Esophagus mucosa (tissue), 1 donor: ENCODE measurements at places on chromosomes 12 and 14.

GRCh38 chr12:52848661-52849255 lies at the start of gene KRT78:
KRT78 (minus strand) TSS chr12:52848994; CDS start chr12:52848930, 64 bp downstream.
- peak; percentile 55 for ATAC-seq

- ATAC-seq = no peak
Measured at GRCh38 chr12:89721291-89721987, 12.8 kb upstream of the ATP2B1 start.

GRCh38 chr14:30295980-30296379 lies 263.0 kb upstream of the G2E3 start:
- no peak for ATAC-seq

GRCh38 chr12:120286768-120287490 lies 4.8 kb downstream of the RNU4-2 start:
- no peak for ATAC-seq

DNA sequence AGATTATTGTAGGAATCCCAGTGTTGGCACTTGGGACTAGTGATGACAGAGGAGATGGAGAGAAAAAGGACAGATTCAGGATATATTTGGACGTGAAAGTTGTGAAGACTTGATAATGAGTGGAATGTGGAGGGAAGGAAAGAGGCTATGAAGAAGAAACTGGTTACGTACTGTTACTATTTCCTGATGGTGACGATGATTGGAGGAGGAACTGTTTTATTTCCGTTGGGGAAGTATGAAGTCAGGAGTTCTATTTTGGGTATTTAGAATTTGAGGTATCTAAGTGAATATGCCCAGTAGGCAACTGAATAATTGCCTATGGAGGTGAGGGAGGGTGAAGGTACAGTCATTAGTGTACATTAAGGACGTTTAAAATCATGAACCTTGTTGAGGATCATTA lies 207.2 kb downstream of the TMTC2 start:
- no peak for ATAC-seq

DNA sequence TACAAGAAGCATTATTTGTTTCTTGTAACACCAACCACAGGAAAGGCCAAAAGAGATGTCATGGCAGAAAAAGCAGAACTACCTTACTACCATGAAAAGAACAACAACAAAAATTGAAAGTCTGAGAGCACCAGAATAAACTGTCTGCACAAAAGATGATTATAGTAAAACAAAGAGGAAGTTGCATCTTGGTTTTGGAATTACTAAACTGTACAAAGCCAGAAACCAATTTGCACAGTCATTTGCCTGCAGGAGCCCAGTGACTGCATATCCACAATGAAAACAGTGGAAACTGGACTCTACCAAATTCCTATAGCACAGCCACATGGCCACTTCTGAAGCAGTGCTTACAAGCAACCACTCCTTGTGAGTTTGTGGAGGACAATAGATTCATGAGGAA lies 276.2 kb downstream of the SSPN start:
- peak; percentile 59 for ATAC-seq

GRCh38 chr12:43501703-43502102 lies 50.3 kb downstream of the ADAMTS20 start:
- ATAC-seq = no peak

DNA sequence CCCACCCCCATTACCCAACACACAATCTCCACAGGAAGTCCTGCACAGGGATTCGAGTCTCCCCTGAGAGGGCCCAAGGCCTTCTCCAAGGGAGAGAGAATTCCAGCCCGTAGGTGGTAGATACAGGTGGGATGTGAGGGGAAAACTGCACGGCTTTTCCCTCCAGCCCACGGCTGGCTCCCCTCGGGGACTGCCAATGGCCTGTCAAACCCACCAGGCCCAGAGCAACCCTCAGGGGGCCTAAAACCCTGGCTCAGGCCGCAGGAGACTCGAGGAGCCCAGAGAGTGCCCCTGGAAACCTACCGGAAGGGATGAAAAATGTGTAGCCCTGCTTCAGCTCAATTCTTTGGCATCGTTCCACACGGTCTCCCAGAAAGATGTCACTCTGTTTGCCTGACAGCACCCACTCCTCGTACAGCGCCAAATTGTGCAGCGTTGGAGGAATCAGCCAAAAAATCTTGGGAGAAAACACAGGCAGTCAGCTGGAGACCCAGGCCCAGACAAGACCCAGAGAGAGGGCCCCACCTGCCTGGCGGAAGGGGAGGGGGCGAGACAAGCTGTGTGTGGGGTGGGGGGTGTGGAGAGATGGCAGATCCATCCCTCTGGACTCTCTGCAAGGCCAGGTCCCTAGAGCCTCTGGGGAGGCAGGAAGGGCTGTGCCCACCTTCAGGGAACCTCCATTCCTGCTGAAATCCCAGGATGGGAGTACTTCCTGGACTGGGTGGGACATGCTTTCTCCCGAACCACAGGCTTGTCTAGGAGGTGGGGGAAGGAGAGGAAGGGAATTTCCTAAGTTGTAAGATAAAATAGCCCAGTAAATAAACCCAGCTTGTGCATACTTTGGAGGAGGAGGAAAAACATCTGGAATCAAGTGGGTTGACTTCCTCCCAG lies 48.1 kb downstream of the KDM2B start:
- ATAC-seq = no peak

DNA sequence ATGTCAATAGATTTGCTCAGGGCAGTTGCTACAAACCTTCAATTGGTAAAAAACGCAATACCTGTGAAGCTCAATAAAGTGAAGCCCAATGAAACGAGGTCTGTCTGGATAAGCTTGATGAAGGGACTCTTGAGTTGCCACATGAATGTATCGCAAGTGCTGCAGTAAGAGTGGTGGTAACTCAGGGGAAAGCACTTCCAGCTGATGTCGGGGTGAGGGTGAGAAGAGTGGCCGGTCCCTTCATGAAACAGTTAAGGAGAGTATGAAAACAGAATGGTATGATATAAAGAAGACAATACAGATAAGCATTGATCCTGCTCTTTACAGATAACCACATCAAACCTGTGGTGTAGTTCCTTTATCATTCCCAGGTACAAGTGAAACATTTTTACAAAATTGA lies 83.4 kb upstream of the EVL start:
- no peak for ATAC-seq

GRCh38 chr12:109815757-109816617 lies 17.2 kb downstream of the TRPV4 start:
- no peak for ATAC-seq

DNA sequence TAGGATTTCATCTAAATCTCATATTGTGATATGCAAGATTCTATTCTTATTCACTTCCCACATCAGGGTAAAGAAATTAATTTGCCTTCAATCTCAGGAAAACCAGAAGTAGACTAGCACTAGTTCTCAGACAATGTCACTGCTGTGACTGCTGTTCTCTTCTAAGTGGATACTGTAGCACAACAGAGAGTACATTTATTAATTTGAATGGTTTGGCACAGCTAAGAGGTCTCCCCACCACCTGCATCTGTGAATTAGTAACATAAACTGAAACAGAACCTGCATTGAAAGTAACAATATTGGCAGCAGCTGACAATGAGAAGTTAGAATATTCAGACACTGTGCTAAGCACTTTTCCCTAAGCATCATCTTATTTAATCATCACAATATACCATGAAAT lies 253.1 kb downstream of the PDZRN4 start:
- no peak for ATAC-seq

DNA sequence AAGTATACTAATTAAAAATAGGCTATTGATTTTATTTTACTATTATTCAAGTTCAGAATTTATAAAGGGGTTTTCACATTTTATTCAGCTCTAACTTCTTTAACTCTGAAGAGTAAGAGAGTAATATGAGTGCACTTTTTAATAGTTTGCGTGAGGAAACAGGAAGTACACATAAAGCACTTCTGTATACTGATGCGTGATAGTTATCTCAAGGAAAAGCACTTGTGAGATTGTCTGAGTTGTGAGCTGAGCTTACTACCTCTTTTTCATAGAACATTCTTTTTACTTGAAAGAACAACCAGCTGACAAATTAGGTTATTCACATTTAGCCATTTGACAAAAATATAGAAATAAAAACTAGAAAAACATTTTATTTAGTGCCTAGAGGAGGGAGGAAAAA lies 1.9 kb downstream of the RAD51AP1 start:
- no peak for ATAC-seq

GRCh38 chr12:132253698-132254480 lies 75.5 kb downstream of the GALNT9 start:
- no peak for ATAC-seq

DNA sequence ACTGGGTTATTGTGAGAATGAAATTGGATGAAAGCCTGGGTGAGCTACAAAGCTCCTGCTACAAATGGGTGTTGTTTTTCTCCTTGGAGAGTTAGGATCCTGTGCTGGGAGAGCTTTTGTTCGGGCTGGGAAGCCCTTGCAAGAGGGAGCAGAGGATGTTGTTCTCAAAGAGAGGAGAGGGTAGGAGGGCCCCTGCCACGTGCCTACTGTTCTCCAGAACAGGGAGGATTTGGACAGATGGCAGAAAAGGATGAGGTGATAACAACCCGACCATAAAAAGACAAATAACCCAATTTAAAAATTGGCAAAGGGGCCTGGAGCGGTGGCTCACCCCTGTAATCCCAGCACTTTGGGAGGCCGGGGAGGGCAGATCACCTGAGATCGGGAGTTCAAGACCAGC lies 68.8 kb downstream of the GALNT16 start:
- no peak for ATAC-seq

- no peak for ATAC-seq
Measured at GRCh38 chr14:99422228-99423010, 58.2 kb downstream of the SETD3 start.

GRCh38 chr12:12338527-12339168 lies 11.4 kb downstream of the MANSC1 start:
- peak; percentile 35 for ATAC-seq

DNA sequence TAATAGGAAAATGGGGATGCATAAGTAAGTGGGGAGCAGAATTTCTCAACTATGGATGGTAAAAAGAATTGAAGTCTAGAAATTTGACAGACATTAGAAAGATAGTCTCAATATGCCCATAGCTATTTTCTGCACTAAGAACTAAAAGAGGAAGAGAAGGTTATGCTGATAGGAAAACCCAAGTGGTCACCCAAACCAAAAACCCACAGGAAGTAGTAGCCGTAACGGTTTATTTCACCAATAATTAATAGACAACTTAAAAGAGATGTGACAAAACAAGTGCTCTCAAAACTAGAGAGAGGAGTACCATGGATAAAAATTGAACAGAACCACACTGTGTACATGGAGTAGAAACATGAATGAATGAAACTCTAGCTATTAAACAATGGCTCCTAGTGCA lies 295.4 kb downstream of the FSCB start:
- no peak for ATAC-seq

DNA sequence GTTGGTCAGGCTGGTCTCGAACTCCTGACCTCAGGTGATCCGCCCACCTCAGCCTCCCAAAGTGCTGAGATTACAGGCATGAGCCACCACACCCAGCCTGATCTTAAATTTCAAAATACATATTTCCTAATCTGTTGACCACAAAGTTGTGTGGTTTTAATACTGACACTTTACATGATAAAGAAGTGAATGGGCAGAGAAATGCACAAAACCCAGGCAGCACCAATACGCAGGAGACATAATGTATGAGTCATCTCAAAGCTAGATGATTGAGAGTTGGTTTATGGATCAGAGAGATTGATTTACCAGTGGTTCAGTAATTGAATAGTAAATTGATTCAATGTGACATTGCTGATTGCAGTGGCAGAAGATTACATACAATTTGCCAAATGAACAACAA lies 19.2 kb upstream of the PPP2R5E start:
- no peak for ATAC-seq

DNA sequence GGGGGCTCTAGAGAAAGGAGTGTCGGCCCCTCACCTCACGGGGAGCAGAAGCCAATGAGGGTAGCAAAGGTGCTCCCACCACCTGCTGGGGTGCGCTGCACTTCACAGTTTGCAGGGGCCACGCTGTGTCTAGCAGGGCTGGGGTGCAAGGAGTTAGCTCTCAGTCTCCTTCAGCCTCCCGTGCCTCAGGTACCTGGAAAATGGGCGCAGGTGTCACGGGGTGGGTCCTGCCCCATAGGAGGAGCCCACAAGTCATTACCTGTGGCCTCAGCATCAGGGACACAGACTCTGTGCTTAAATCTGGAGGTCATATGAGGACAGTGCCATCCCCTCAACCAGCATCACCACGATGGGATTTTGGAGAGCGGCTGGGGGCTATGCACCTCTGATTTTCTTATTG lies 326.7 kb downstream of the ADGRD1 start:
- ATAC-seq = no peak

DNA sequence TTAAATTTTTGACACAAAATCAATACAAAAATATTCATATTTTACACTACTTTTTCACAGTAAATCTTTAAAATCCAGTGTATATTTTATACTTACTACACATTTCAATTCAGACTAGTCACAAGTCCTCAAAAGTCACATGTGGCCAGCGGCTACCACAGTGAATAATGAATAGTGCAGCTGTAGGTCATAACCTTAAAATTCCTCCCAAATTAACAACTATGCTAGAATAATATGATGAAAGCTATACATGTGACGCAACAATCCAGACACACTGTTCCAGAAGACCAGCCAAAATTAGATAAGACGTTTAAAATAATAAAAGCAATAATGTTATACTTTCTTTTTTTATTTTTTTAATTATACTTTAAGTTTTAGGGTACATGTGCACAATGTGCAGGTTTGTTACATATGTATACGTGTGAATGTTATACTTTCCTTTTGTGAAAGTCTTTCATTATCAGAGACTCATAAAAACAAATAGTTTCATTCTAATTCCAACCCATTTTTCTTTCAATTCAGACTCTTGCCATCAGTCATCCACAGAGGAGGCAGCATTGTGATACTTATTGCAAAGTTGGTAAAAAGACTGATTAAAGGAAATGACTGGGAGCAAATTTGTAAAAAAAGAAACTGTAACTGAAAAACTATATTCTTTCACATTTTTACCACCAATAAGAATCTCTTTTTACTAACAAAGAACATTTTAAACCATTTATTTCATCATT lies 67.0 kb downstream of the C2CD5 start:
- no peak for ATAC-seq

DNA sequence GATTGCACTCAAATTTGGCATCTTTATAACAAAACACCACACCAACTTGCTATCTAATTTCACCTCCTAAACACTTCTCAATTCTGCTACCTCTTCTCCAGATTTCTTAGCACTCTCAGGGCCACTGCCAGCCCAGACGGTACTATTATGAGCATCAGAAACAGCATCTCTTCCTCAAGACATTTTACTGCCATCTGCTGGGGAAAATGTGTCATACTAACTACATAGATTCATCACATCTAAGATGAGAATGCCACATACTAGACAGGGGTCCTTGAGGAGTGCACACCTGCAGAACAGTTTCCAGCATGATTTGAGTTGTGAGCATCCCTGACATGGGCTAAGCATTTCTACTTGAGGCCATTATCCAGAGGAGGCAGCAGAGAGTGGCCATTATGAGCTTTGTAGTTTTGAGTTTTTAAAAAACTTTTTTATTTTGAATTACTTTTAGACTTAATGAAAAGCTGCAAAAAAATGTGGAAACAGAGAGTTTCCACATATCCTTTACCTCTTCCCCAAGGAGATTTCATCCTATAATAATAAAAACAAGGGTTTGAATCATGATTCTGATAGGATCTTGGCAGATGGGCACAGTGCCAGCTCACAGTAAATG lies 15.1 kb upstream of the GRIP1 start:
- ATAC-seq = peak; percentile 77
